ENCODE measurements at places on chromosomes 3 and 15.

- DNase-seq: no peak
These were observed 93.0 kb upstream of the C3orf80 start for GRCh38 chr3:160132226-160132625.

- no peak for DNase-seq
These were observed 3.3 kb downstream of the RYR3 start for GRCh38 chr15:33314069-33314468.

DNA sequence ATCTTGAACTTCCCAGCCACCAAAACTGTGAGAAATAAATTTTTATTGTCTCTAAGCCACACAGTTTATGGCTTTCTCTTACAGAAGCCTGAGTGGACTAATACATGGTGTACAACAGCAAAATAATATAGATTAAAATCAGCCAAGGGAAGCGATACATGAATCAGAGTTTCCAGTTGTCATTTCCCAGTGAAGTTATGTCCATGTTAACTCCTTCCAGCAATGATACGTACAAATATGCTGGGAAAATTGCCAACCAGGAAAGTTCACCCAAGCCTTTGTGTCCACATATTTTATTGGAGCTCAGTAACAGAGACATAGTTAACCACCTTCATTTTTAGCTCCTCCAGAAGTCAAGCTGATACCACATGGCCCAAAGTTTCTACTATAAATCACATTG is 280.9 kb upstream of the KCNMB2 start:
- DNase-seq: no peak

DNA sequence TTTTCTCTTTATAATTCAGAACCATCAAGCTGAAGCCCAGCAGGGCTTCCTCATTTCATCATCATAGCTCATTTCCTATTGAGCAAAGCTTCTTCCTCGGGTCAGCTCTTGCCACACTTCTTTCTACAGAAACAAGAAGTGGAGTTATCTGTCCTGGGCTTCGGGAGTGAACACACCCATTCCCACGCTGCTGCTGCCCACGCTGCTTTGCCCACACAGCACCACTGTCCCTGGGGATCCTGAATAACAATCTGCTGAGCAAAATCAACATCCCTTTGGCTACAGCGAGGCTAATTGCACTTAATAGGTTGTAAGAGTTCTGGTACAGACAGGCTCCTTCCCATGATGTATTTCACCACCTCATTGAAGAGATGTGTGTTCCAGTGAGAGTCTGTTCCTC is 23.7 kb downstream of the CEP19 start:
- DNase-seq: no peak

DNA sequence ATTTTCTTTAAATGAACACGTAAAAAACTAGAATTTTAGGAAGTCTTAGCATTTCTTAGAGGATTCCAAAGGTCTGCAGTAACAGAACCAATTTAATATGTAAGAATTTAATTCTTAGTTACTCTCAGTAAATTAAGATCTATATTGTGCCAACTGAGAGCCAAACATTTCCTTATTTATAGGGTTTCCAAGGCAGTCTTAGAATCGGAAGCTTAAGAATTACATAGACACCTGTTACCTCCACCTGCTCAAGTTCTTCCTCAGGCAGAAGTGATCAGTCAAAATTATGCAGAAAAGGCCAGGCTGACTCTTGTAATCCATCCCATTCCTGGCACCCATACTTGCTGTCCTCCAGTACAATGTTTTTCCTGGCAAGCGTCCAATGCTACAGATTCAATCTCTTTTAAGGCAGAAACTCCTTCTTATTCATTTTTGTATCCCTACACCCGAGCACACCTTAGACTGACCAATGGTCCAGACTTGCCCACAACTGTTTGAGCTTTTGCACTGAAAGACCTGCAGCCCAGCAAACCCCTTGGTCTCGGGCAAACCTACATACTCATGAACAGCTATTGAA is 64.3 kb downstream of the NCEH1 start:
- DNase-seq: no peak

GRCh38 chr3:50862221-50862620 is 187.5 kb downstream of the DOCK3 start:
- no peak for DNase-seq

GRCh38 chr3:197533927-197534725 is 21.6 kb downstream of the BDH1 start:
- no peak for DNase-seq

DNA sequence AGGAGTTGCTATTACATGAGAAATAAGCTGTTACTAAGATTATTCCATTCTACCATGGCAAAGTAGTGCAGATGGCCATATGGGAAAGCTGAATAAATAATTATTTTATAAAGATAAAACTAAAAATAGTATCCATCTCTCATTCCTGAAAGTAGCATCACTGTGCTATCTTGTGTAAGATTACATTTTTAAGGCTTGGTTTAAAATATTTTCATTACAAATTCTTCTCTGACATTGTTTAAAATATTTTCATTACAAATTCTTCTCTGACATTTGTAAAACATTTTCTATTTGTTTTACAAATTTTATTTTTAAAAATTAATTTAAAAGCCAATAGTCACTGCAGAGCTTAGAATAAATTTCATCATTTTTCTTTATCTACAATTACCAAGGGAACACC is 665.5 kb upstream of the NAALADL2 start:
- DNase-seq: no peak

GRCh38 chr3:114299421-114299820 is 5.6 kb downstream of the TIGIT start:
- no peak for DNase-seq

DNA sequence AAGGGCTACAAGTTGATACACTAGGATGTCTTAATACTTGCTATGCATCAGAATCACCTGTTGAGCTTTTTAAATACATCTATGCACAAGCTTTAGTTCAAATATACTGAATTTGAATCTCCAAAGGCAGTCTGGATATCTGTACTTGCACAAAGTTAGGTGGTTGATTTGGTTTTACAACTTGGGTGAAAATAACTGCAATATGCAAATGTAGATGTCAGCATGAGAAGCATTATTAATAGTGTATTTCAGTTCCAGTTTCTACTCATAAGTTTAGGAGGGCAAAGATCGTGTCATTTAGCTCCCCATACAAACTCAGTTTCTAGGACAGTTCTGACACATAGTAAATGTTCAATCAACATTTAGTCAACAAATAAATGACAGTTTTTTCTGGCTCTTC is 25.6 kb downstream of the IQCB1 start:
- DNase-seq: no peak

GRCh38 chr15:89192766-89193165 is 28.6 kb downstream of the RLBP1 start:
- DNase-seq: no peak

DNA sequence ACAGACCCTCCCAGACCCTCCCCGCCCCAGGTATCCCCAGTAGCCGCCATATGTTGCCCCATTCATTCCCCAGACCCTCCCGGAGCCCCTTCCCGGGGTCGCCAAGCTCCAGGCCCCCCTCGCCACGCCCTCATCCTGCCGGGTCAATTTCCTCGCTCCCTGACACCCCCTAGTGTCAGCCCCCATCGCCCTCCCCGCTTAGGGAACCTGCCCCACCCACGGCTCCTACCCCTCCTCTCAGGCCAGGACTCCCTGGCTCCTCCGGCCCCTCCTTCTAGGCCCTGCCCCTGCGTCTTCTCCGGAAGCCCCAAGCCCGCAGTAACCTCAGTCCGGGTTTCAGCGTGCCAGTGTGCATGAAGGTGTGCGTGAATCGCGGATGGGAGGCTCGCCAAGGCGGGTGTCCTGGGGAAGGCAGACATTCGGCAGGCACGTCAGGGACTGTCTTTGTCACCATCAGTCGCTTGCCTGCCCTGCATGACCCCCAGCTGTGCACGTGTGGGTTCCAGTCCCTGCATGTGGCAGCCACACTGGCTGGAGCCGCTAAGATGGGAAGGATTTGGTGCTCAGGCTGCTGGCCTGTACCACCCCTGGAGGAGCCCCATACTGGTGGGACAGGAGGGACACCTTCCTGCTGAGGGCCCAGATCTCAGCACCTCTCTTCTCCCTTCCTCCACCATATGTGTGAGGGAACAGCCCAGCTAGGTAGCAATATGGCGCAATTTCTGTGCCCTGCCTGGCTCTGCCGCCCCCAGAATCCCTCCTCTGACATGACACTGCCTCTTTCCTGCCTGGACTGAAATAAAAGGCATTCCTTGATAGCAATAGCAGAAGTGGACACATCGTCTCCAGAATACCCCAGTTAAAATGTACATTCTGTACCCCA is 693 bp downstream of the DISP2 start:
- peak; percentile 55 for DNase-seq

DNA sequence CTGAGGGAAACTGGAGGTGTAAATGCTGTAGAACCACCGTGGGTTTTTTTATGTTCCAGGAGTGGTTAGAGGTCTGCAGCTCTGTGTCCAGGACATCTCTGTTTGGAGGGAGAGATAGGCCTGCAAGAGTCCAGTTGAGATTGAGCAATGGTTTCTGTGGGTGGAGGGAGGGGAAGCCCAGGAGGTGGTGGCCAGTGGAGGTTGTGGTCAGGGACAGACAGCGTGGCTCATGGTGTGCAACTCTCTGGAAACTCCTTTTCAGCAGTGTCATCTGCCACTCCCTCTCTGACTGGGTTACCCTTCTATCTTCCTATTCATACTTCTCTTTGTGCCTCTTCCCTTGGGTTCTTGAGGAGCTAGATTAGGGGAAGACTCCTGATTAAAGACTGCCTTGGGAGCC is 9.6 kb downstream of the XCR1 start:
- no peak for DNase-seq

- DNase-seq: no peak
These were observed 305.7 kb downstream of the RYR3 start for GRCh38 chr15:33616475-33616874.

- peak; percentile 26 for DNase-seq
These were observed 36.4 kb downstream of the CEP152 start for GRCh38 chr15:48774484-48774883.

- no peak for DNase-seq
These were observed 34.9 kb upstream of the ATP13A3 start for GRCh38 chr3:194521510-194522260.

GRCh38 chr3:25304916-25305315 is 123.1 kb upstream of the RARB start:
- no peak for DNase-seq

GRCh38 chr3:194082743-194083636 is 53.0 kb upstream of the HES1 start:
- DNase-seq: no peak

DNA sequence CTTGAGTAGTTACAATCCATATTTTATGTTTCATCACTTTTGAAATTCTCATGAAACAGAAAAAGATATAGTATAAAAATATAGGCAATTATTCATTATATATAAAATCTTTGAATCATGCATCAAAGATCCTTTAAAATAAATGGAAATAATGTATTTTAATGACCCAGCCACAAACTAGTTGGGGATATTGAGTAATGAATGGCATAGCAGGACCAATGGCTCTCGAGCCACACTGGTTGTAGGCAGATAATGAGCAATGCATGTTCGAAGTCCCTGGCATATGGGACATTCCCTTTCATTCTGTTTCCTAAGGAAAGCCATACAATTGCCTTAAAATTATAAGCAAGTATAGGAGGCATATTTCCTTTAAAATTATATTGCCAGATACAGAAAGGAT is 107.4 kb upstream of the IL12A start:
- no peak for DNase-seq

- DNase-seq: no peak
These were observed 1389.8 kb upstream of the ALCAM start for GRCh38 chr3:103976931-103977339.

DNA sequence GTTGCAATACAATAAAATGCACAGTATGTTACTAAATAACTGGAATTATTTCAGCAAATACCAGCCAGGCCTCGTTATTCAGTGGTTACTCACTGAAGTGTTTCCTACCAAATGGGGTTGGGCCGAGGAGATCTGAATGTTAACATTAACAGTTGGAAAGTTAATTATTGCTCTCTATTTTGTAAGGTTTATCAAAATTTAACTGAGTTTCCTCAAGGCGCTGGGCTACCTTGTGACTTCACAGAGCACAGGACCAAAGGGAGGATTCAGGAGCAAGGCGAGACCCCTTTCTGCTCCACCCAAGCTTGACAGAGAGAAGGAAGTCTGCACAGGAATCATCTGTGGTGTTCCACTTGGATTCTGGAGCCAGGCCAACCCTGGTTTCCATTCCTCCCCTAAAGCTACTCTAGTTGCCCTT is 21.6 kb downstream of the ADAMTS9 start:
- DNase-seq: no peak

GRCh38 chr3:184002469-184002868 is 15.2 kb downstream of the ABCC5 start:
- no peak for DNase-seq

DNA sequence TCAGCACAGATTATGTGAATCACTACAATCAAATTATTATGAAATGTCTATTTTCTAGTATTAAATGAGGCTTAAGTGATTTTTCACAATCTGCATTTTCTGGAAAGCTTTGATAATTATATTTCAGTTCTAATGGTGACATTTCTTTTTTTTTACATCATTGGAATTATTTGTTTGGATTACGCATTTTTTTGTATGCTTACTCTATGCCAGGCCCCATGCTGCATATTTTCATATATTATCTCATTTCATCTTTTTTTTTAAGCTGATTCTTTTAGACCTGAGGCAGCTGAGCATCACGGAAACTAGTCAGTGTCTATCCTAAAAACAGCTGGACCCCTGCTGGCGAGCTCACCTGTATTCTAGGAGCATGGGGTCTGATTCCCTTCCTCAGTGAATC is 31.1 kb downstream of the SLCO3A1 start:
- DNase-seq: no peak

GRCh38 chr3:171845481-171846284 is 2.5 kb downstream of the TMEM212 start:
- DNase-seq: no peak

- no peak for DNase-seq
These were observed 128.3 kb upstream of the RGMA start for GRCh38 chr15:93217343-93217742.

DNA sequence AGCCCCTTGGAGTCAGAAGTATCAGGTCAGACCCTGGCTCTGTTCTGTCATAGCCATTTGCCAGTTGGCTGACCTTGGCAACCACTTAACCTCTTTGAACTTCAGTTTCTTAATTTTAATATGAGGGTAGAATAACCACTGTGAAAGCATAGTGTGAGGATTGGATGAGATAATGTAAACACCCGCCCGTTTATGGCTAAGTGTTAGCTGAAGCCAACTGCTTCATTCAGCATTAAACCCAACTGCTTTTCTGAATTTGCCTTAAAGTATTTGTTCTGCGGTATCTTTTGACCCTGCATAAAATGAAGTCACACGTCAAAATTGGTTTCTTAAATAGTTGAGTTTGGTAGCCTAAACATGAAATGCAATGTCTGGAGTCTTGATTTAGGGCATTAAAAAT is 121.5 kb upstream of the ABHD17C start:
- no peak for DNase-seq

DNA sequence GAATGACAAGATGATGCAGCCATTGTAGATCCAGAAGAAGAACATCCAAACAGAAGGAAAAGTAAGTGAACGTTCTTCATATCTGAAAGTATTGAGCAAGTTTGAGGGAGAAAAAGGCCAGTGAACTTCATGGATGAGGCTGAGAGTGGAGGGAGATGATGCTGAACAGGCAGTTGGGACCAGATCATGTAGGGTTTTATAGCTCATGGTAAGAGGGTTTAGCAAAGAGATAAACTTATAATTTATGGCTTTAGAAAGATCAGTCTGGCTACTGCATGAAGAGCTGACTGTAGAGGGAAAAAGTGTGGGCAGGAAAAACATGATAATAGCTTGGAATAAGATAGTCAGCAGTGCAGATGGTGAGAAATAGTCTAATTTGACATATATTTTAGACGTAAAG is 192.6 kb upstream of the LPP start:
- no peak for DNase-seq

All from activated CD4-positive, alpha-beta T cell treated with anti-CD3 and anti-CD28 coated beads, Interleukin-2, Interleukin-4, amounts not matched to agents 100 ng/mL and 50 ng/mL, durations not matched to agents 16 hours and 8 hours (primary cell).